ENCODE measurements at places on chromosomes 12 and 14.

DNA sequence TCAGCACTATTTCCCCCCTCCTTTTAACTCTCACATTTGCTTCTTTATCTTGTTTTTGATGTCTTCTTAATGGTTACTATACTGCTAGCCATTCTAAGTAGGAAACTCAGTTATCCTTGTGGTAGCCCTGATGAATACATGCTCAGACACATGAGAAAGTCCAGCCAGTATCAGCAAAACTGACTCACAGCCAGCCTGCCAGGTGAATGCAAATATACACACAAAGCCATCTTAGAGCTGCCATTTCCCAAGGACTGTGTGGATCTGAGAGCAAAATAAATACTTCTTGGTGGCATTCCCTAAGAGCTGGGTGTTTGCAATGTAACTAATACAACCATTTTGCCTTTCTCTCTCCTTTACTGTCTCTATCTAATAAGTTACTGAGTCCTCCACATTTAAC lies 455.2 kb downstream of the CCER1 start:
- no peak for DNase-seq

- DNase-seq = no peak
These were observed 6.3 kb downstream of the PPM1H start for GRCh38 chr12:62928632-62929031.

DNA sequence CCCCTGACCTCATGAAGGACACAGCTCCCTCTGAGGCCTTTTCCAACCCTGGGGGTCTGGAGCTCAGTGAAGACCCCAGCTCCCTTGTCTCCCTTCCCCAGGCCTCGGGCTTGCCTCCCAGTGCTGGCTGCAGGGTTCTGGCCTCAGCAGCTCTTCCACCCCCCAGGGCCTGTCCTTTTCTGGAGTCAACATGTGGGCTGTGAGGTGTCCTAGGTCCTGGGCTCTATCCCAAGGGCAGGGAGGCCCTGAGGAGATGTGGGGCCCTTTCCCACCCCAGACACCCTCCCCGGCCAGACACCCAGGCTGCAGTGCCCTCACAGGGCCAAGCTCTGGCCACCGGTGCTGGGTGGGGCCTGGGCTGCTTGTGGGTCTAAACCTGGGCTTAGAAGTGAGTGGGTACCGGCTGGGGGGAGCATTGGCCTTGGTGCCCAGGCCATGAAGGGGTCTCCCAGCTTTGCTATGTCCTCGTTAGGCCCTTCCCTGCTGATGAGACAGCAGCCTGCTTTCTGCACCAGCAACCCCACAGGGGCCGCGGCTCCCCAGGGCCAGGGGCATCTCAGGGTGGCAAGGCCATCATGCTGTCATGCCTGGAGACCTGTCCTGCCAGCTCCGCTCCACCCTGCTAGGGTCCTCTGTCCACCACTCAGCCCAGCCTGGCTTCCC lies 2.7 kb upstream of the CRIP2 start:
- DNase-seq = no peak

GRCh38 chr12:29634057-29634456 lies 136.6 kb upstream of the OVCH1 start:
- no peak for DNase-seq

DNA sequence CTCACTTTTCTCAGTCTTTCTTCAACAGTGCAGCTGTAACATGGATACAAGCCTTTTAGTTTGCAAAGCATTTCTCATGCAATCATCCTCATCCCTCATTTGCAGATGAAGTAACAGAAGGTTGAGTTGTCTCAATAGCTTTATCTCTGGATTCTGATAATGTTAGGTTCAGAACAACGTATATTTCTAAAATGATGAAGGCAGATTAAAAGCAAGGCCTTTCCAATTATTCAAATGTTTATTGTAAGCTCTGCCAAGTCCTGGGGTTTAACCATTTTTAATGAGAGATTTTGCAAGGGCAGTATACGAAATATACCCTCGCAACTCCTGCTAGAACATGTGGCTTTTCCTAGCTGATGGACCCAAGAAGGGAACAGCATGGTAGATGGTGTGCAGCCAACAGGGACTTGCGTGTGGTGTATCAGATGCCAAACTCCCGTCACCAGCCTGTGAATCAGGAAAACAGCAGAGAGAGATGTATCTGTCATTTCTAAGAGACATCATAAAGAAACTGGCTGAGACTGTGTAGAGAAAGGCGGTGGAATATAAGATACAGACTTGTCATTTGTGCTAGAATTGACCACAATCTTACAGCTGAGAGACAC lies 319.7 kb downstream of the MED13L start:
- DNase-seq = no peak

GRCh38 chr12:130992979-130993538 lies 39.4 kb downstream of the ADGRD1 start:
- no peak for DNase-seq

- DNase-seq = no peak
These were observed 137.7 kb downstream of the SPTSSA start for GRCh38 chr14:34324363-34324795.

GRCh38 chr14:96603350-96604255 lies 101.4 kb downstream of the PAPOLA start:
- DNase-seq = no peak

- DNase-seq = no peak
These were observed 291.1 kb upstream of the RTL1 start for GRCh38 chr14:101194373-101195308.

DNA sequence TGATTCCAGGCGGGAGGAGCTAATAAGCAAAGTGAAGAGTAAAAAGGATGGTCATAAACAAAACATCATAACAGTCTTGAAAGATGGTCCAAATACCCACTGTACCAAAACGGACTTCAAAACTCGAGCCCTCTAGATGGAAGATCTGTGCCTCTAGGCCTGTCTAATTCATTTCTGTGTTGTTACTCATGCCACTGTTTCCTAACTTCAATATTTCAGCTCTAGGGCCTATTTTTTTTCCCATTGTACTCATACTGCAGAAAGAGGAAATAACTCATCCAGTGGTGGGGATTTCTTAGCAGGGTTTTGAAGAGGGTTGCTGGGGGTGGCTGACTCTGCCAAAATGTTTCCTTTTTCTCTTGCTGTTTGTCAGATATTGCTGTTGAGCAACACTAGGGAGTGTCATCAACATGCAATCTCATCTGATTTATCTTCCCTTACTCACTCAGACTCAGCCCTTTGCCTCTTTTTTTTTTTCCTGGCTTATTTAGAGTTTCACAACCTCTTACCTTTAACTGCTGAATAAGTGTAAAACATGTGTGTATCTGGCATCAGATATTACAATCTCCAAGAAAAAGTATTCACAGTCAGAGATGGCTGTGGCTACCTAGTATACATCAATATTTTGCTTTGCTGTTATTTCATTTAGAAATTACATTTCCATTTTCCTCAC lies 189.6 kb downstream of the DUSP6 start:
- no peak for DNase-seq

- peak; percentile 14 for DNase-seq
These were observed 29.3 kb upstream of the ATF1 start for GRCh38 chr12:50734409-50735263.

DNA sequence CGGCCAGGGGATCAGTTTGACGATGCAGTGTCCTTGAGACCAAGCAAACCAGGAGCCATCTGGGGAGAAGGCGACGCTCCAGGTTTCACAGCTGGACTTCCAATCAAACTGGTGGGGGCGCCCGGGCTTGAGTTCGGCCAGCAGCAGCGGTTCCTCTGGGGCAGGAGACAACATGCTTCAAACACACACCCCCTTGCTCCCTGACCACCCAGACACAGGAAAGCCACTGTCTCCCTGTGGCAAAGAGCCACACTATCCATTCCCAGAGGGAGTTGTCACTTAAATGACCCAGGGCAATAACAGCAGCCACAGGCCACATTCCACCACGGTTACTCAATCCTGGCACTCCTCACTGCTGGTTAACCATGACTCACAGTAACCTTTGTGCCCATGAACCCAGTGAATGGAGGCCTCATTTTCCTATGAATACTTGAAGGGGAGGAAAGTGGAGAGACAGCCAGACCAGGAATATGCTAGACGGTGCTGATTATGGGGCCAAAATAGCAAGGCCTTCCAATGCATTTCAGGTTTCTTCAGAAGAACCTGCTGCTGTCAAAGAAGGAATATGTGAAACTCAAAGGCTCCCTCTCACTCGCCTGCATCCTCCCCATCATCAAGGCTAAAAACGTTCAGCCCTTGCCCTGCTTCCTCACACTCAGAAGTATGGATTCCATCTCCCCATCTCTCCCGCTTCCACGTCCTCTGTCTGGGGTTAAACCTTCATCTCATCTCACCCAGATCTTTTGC lies 8.5 kb downstream of the WSB2 start:
- no peak for DNase-seq

DNA sequence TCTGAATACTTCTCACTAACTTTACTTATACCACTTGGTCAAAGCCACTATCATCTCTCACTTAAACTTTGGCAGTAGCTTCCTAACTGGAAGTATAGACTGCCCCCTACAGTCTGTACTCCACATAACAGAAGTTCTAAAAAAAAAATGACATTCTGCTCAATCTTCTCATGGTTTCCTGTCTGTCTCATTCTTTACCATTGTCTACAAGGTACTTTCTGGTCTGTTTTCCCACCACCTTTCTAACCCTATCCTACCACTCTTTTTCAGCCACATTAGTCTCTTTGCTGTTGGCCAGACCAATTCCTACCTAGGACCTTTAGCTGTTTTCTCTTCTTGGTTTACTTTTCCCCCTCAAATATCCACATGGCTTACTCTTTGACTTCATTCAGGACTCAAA lies 14.7 kb downstream of the CPSF6 start:
- no peak for DNase-seq

DNA sequence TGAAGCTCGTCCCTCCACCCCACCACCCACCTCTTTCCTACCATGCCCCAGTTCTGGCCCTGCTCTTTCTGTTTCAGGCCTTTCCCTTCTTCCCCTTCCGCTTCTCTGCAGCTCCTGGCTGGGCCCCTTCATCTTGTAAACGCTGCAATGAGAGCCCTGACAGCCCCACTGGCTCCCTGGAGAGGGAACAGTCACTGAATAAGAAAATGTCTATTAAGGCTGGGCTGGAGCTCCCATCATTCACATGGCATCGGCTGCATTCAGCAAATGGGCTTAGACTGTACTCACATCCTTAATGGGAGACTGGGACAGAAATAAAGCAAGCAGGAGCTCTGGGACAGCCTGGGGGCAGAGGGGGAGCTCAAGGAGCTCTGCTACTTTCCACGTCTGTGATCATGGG lies 45.2 kb upstream of the TUNAR start:
- no peak for DNase-seq

GRCh38 chr14:99316281-99317163 lies 44.5 kb upstream of the BCL11B start:
- DNase-seq = no peak

GRCh38 chr14:30064454-30064853 lies 136.8 kb upstream of the PRKD1 start:
- no peak for DNase-seq

DNA sequence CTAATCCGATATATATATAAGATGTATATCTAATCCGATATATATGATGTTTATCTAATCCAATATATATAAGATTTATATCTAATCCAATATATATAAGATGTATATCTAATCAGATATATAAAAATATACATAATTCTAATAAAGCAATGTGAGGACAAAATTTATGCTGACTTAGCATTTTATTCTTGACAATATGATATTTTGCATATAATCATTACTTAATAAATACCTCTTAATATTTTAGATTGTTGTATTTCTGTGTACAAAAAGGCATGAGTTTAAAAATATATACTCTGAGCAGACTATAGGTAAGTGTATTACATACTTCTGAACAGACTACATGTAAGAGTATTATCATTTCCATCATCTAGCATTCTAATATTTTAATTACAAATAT lies 18.9 kb downstream of the GLIPR1L2 start:
- DNase-seq = no peak

DNA sequence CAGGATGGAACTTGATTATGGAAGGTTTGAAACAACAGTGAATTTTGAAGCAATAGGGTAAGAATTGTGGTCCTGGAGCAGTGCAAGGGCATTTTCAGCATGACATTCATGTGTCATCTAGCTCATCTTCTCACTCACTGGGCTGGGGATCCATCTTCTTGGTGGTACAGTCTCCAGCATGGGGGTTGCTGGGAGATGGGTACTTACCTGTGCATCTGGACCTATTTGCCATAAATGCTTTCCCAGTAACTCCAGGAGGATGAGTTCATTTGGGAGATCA lies 7.2 kb downstream of the HSP90AA1 start:
- DNase-seq = no peak

- DNase-seq = no peak
These were observed 54.3 kb upstream of the KCNJ8 start for GRCh38 chr12:21828779-21829178.

DNA sequence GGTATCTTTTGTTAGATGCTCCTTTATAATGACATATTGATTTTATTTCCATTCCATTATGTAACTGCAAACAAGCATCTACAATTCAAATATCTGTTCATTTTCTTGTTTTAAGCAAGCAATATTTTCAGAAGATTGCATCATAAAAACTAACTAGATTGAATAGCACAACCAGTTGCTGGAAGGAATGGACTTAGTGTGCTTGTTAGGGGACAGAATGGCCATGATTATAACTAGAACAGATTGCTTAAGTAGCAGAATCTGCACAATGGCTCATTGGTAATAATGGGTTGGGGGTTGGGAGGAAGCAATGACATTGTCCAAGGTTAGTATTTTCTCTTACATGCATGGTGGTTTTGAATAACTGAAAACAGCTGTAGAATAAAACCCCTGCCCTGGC lies 939.5 kb downstream of the SLC16A7 start:
- DNase-seq = no peak

GRCh38 chr14:50603565-50603964 lies 43.6 kb downstream of the ATL1 start:
- DNase-seq = no peak

GRCh38 chr12:65494537-65494936 lies 216.1 kb downstream of the MSRB3 start:
- DNase-seq = no peak

DNA sequence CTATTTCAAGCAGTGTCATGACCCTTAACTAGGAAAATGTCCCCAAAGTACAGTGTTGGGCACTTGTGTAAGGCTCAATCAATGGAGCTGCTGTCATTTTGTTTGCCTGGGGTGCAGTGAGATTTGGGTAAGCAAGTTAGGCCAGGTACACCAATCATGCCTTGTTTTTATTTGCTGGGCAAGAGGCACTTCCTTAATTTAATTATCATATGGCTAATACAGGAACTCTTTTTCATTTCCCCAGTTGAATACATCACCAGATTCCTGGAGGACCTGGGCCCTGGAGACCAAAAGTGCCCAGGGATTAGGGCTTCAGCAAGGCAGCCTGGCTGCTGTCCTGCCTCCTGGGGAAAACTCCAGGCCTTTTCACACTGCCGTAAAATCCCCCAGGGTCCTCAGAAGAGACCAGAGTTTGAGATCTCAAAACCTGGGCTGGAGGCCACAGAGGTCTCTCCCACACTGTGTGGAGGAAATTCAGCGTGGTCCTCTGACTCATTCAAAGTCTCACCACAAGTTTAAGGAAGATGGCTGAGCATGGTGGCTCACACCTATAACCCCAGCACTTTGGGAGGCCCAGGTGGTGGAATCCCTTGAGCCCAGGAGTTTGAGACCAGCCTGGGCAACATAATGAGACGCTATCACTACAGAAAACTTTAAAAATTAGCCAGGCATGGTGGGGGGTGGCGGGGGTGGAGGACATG lies 28.4 kb upstream of the FOXN3 start:
- DNase-seq = no peak

Measured in CMK (cell line).